ENCODE measurements at places on chromosomes 6 and 20.

DNA sequence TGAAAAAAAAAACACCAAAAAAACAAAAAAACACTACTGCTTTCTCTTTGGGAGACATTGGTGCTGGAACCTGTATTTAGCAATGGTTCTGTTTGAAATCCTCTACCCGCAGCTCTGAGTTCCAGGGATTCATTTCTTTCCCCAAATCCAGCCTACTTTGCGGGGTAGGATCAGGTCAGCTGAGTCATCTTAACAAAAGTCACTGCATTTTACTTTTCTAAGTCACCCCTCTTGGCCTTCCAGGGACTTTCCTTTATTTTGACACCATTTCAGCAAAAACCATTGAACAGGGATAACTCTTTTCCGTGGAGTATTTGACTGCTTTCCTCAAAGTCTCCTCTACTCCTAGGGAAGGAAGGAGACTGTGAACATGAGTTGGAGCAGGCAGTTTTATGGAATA, 837.6 kb downstream of the MAFB start:
- no peak for DNase-seq

DNA sequence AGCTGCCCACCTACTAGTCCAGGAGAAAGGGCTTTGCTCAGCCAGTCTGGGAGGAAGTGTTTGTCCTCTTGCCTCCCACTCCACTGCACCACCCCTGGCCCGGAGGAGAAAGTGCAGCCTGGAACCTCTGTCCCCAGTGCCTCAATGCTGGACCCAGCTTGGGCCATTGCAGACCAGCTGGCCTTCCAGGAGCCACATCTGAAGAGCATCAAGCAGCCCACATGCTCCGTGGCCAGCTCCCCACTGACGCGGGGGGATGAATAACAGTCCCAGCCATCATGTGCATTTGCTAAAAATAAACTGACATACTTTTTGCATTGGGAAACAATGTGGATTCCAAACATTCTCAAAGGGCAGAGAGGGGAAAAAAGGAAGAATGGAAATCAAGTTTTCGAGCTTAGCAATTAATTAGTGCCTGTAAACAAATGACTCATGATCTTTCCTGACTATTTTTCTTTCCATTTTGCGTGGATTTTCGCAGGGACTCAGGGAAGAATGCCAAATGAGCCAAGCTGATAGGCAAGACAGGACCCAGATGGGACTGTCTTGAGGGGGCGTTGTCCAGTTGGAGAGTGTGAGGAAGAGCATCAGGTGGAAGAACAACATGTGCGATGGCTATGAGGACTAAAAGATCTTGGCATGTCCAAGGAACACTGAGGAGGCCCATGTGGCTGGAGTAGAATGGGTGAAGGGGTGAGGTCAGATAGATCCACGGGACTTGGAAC, 34.1 kb downstream of the CEBPB start:
- DNase-seq: no peak

DNA sequence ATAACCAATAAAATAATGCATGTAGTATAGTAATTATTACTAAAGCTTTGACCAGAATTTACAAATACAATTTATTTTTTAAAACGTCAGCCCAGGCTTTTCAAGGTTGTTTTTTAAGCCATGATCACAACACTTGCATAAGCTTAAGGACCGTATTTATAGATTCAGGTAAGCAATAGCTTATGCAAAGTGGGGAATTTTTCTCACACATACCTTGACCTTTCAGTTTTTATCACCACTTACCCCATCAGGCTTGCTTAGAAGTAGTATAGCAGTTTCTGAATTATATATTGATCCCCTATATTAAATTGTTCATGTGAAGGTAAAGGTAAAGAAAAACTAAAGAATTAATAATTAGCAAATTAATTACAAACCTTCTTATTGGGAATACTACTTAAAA, 232.3 kb upstream of the FKBP1C start:
- DNase-seq: no peak

DNA sequence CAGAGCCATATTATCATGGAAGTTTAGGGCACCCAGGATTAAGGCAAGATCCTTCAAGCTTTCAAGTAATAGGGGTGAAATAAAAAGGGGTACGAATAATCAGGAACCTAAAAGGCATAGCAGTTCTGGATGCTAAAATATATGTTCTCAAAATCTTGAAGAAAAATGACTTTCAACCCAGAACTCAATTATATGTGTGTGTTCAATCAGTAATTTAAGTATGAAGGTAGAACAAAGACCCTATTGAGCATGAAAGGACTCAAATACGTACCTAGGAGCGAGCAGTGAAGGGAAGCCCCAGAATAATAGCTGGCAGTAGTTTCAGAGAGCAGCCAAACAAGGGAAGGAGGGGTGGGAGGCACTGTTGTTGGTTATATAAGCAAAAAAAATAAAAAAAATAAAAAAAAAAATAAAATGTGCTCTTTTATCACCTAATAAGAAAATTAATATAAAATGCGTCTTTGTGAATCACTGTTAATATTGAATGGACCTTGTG, 45.4 kb downstream of the MYO6 start:
- DNase-seq: no peak

All from CD4-positive, alpha-beta T cell treated with Interleukin-4 for 4 hours (primary cell).